ENCODE measurements at places on chromosomes 16 and 17.

GRCh38 chr17:29180788-29181160 is 576 bp upstream of the MYO18A start:
- no peak for DNase-seq

DNA sequence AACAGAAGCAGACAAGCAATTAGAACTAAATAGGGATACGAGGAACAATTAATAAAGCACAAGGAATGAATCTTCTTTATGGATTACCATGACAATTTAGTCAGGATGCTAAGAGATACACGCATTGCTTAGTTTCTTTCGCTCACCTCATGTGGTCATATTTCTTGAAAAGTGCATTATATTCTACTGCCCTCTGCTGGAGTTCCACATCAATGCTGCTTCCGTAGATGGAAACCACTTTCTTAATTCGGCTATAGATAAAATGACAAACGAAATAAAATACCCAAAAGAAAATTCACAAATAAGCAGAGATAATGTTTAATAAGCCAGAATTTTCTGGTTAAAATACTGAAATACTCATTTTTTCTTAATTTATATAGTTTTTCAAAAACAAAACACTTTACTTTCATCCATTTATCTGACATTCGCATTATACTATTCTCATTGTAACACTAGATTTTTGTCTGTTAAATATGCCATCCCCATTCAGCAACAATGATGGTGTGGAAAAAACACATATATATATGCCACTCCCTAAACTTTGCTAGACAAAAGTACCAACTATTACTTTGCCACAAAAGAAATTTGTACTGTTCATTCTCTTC is 22.0 kb upstream of the PHLPP2 start:
- DNase-seq = no peak

GRCh38 chr16:49838441-49839016 is 17.4 kb downstream of the ZNF423 start:
- no peak for DNase-seq

DNA sequence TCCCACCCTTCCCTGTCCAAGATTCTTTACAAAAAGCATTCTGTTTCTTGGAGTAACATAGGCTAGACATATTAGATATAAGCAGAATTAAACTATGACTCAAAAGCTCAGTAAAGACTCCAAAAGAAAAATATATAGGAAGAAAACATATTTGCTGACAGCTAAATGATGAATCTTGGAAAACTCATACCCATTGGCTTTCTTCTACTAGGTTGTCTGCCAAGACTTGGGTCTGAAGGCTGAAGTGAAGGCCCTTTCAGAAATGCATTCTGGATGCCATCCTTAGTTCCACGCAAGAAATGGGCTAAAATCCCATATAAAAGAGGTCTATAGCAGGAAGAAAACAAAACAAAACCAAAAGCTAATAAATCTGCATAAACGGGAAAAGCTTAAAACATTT is 15.1 kb downstream of the CEP20 start:
- no peak for DNase-seq

- DNase-seq = no peak
Observed at GRCh38 chr16:25052530-25052929, 37.4 kb upstream of the ARHGAP17 start.

DNA sequence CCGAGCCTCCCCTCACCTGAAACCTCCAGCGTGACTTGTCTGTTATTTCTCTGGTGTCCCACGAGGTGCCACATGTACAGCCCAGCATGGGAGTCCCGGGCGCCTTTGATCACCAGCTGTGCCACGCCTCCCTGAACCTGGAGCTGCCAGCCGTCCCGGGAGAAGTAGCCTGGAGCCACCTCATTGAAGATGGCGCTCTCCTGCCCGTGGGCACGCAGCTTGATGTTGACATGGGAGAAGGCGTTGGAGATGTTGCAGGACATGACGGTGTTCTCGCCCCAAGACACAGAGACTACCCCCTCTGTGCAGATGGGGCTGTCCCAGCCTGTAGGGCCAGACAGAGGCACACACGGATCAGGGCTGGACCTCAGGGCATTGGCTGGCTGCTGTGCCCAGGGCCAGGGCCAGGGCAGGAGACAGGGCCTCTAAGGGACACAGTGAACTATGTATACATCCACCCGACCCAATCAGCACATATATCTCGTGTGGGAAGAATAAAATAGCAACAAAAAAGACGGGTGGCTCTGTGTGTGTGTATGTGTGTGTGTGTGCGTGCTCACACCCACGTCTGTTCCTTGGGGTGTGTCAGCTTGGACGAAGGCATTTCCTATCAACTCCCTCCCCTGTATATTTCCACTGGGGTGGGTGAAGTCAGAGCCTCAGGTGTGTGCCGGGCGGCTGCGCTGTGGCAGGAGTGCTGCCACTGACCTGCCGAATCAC is 7.3 kb upstream of the CD7 start:
- DNase-seq = no peak

DNA sequence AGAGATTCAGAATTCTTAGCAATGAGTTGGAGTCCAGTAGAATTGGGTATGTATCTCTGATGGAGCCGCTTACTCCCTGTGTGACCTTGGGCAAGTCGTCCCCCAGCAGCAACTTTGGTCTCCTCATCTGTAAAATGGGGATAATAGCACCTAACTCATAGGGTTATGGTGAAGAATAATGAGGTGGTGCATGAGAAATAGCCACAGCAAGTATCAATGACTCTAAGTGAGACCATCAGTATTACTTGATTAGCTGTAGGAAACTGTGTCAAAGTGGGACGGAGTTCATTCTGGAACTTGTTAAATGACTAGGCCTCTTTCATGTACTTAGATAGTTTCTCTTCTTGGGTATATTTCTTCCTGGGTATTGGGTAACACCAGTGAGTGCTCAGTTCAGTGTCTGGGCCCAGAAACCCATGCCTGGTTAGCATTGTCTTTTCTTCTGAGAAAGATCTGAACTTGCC is 6.4 kb downstream of the PRKCB start:
- peak; percentile 25 for DNase-seq

GRCh38 chr16:75726390-75726789 is at the start of gene CPHXL:
Gene CPHXL, minus strand, starts transcription at chr16:75726490. Its CDS starts 48 bp downstream, at chr16:75726442.
- no peak for DNase-seq

DNA sequence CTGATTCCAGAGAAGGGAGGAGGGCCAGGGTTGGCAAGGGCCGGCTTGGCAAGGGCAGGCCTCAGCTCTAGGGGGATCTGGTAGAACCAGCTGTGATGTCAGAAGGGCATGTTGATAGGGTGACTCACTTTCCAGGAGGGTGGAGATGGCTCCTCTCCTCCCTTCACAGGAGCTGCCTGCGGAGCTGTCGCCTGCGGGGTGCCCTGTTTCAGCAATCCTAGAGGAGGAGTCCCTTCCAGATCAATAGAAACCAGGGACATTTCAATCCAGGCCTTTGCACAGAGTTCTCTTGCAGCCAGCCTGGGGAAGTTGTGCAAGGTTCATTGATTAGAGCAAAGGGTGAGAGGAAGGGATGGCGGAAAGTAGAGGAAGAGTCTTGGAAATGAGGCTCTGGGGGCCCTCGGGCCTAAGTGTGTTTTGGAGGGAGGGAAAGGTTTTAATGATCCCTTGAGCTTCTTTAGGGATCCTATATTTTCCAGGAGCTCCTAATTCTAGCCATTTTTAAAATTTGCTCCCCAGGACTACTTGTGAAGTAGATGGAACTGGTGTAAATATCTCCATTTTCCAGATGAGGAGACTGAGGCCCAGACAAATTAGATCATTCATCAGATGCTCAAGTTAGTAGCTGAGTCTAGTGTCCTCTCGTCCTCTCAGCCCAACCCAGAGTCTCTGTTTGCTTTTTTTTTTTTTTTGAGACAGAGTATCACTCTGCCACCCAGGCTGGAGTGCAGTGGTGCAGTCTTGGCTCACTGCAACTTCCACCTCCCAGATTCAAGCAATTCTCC is 24.8 kb upstream of the CSNK2A2 start:
- DNase-seq = no peak

DNA sequence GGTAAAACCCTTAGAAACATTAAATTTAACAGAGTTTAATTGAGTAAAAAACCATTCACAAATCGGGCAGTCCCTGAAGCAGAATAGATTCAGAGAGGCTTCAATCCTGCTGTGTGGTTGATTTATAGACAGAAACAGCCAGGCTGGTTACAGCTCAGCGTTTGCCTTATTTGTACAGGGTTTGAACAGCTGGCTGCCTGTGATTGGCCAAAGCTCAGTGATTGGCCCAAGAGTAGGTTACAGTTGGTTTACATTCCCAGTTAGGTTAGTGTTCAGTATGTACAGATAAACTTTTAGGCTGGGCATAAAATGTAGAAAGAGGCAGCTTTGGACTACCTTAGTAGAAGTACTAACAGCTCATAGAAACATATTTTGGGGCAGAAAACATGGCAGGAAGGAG is 210.4 kb upstream of the ELAC2 start:
- DNase-seq = no peak

GRCh38 chr17:4173781-4174180 is 30.8 kb downstream of the CYB5D2 start:
- no peak for DNase-seq

- DNase-seq = no peak
Observed at GRCh38 chr16:85868495-85868894, 30.5 kb upstream of the IRF8 start.

GRCh38 chr16:89257281-89257731 is 39.8 kb downstream of the ZNF778 start:
- no peak for DNase-seq

DNA sequence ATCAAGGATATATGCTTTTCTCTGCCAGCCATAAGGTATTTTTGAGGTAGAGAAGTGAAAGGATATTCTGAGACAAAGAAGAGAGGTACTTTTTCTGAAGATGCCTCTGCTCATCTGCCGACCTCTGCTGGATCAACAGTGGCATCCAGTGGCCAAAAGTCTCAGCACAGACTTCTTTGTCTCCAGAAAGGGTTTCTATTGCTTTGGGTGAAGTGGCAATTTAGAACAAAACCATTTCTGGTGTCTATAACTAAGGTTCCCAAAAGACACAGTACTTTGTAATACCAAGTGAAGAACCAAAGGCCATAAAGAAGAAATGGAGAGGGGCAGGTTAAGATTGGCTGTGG is 155.2 kb upstream of the C17orf78 start:
- DNase-seq = peak; percentile 10

DNA sequence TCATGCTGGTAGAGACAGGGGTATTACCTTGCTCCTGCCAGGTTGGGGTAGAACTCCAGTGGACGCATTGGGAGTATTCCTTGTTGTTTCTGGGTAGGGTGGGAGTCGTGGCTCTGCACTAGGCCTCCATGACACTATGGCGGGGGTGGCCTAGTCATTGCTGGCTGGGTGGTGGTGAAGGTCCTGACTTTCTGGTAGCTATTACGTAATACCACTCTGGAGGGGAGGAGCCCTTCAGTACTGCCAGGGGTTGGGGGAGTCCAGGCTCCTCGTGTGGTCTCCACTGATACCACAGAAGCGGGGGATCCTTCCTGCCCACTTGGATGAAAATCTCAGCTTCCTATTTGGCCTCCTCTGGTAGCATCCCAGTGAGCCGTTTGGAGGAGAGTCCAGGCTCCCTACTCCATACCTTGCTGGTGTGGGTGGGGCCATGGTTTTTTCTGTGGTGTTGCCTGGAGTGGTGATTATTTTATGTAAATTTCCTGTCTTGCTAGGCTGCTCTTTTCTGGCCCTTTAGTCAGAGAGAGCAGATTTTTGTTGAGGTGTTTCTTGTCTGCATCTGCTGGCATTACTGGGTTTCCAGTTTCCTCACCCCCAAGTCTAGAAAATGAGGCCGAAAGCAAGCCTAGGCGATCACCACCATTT is 65.8 kb upstream of the GNG13 start:
- DNase-seq = no peak

- no peak for DNase-seq
Observed at GRCh38 chr16:89025636-89026035, 48.6 kb upstream of the CBFA2T3 start.

DNA sequence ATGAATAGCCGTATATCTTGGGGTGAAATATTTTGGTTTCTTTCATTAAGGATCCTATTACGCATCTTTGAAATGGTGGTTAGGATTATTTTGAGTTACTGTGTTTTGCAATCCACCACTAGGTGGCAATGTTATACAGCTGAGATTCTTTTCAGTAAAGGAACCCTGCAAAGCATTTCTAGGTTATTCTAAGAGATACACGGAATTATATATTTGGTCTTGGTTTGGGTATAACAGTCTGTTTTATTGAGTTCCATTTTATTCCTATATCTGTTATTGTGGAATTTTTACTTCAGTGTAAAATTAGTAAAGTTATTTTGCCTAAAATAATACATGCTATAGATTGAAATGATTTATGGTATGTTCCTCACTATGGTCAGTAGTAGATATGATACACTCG is 62.9 kb upstream of the CPHXL start:
- DNase-seq = no peak

All from activated T-helper 2 cell treated with anti-CD3 and anti-CD28 coated beads, Interferon-gamma antibody, Interleukin-2, Interleukin-4, amounts not matched to agents 10 μg/mL and 5 μg/mL and 100 μg/mL, durations not matched to agents 14 hours and 24 hours and 36 hours (primary cell).